Central memory CD8-positive, alpha-beta T cell (primary cell): ENCODE measurements at places on chromosomes 7 and 10.

DNA sequence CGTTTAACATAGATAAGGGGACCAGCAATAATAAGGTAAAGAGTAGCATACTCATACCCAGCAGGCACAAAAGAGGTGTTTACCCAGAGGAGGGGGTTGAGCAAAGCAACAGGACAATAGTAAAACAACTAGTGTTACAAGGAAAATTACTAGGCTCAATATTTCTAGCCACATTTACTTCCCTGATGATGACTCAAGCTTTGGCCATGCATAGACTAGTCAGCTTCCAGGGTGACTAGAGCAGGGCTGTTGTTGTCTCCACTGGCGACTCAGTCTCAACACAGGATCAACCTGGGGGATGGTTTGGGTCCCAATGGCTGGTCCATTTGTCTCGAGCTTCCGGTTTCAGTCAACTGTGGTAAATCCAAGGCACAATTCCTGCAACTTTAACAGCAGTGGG is 217.7 kb upstream of the KCND2 start:
- no peak for DNase-seq

- no peak for DNase-seq
Observed at GRCh38 chr7:128211626-128212025, 29.5 kb upstream of the LEP start.

DNA sequence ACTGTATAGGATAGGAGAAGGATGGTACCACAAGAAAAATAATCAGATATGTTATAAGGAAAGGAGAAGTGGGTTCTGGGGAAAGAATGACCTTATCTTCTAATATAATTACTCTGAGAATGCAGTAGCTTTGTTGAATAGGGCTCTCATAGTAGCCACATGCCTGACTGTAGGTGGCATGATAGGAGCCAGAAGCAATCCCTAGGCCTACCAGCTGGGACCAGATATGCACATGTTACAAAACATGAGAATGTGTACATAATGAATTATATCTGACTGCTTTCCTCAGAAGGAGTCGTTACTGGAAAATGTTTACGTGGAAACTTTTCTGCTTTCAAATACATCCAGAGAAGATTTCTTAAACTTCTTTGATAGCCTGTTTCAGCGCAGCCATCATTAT is 53.2 kb upstream of the FAM3C start:
- no peak for DNase-seq

GRCh38 chr7:157961731-157962457 is 625.1 kb downstream of the DNAJB6 start:
- DNase-seq = no peak

GRCh38 chr10:60661637-60662036 is 116.6 kb upstream of the CDK1 start:
- no peak for DNase-seq

DNA sequence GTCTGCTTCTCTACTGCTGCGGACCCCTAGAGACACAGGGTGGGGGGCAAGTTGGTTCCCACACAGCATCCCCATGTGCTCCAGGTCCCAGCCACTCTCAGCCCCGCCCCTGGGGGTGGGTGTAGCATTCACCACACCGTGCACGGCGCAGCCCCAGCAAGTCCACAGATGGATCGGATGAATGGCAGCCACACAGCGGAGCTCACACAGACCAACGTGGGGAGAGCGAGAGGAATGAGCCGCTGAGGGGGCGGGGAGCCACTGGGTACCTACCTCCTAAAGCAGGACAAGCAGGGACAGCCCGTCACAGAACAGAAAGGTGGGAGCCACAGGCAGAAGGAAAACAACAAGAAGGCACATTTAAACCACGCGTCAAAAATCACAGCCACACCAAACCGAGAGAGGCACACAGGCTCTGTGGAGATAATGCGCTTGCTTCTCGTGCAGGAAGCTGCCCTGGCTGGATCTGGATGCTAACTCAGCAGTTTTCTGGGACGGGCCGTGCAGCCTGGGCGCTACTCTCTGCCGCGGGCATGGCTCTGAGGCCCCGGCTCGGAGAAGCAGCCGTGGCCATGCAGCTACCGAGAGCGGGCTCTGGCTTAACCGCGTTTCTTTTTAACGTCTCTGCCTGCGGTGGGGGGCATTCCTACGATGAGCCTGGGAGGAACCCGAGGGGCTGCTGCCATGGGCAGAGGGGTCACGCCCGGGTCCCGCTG is 102.5 kb downstream of the CYTH3 start:
- DNase-seq = no peak

DNA sequence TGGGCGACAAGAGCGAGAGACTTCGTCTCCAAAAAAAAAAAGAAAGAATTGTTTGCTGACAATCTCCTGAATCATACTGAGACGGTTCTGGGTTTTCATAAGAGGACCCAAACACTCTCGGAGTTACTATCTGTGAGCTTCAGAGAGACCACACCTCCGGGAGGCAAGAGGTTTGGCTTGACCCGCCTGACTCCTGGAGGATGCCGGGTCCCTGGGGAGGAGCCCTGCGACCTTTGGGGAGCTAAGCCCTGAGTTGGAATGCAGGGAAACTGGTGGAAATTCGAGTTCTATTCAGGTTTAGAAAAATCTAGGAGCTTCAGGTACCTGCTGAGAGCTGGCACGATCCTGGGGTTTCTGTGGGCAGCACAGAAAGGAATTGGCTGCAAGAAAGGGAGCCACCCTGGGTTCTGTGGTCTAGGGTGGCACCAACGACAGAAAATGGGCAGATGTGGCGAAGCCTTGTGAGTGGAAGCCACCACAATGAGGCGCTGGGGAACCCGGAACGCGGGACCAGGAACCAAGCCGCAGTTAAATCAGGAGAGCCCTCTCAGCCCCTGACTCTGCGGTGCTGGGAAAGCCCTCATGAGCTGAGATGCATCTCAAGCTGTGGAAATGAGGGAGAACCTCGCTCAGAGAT is 21.9 kb upstream of the GATAD1 start:
- DNase-seq = no peak

DNA sequence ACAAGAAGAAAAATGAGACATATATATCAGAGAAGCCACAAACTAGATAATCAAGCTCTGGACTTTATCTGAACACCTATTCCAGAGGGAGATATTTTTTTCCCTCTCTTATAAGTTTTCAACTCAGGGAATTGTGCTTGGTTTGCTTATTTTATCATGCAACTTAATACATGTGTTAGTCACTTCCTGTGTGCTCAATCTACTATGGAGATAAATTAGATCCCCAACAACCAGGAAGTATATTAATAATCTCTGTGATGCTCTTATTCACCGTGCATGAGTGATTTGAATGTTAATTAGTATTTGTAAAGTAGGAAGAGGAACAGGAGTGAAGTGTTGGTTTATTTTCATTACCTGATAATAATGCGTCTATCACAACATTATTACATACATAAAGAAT is 38.8 kb upstream of the ZNF365 start:
- DNase-seq = no peak

DNA sequence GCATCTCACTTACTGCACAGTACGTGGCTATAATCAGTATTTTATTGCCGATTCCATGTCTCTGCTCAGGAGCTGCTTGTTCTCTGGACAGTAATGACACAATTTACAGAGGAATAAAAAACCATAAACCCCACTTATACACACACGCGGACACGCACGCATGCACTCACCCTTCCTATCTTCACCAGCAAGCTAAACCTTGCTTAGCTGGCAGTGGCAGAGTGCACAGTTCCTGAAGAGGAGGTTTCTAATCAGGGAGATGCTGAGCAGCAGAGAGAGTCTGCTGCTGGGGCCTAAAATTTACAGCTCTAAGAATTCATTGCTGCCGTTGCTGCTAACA is 66.3 kb downstream of the SND1 start:
- DNase-seq = no peak

- DNase-seq = no peak
Observed at GRCh38 chr7:24720283-24720682, 37.0 kb downstream of the GSDME start.

- DNase-seq = no peak
Observed at GRCh38 chr10:121183236-121183635, 332.1 kb downstream of the WDR11 start.

- no peak for DNase-seq
Observed at GRCh38 chr7:55486991-55487390, 85.3 kb downstream of the VOPP1 start.
